ENCODE measurements at places on chromosomes 12 and 14.

- no peak for DNase-seq
Measured at GRCh38 chr12:54988402-54989054, 4.0 kb upstream of the TESPA1 start.

DNA sequence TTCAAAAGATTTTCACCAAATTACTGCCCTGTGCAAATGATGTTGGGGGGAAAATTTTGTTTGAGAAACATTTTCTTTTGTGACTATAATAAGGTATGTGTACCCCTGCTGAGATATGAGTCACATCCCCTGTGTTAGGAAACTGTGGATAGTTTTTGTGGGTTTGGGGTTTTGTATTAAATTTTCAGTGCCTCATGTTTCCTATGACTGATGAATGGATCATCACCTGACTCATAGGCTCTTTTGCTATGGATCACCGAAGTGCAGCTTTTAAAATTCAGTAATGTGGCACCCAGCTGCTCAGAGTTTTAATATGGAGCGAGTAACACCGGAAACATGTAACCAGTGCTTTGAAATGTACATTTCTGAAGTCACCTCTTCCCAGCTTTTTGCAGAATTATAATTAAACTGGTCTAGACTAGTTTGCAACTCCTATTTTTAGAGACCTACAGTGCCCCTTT lies 167.4 kb upstream of the HMGA2 start:
- no peak for DNase-seq

DNA sequence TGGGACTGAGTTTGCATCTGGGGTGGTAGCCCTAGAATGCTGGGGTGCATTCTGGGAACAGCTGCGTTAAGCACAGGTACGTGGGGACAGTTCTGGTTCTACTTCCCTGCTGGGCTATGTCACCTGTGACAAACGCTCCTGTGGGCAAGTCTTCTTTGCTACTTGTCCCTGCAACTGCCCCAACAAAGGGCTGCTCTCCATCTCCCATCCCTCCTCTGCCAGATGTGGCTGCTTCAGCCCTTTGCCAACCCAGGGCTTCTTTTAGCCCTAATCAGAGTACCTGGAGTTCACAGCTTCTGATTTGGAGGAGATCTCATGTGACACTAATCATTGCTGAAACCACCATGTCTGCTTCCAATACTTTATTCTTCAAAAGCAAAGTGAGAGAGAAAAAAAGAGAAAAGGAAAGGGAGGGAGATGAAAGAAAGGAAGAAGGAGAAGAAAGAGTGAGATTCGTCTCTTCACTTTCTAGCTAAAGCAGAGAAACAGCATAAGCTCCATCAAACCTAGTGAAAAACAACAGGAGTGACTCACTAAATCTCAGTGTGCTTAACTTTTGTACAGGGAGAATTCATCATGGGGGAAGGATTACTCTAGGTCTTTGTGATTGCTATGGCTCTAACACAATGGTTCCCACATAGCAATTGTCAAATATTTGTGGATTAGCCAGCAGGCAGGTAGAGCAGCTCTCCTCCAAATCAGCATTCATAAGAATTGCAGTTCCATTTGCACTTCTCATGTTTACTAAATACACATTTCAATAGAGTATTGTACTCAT lies 174.8 kb downstream of the LRIG3 start:
- DNase-seq: no peak

DNA sequence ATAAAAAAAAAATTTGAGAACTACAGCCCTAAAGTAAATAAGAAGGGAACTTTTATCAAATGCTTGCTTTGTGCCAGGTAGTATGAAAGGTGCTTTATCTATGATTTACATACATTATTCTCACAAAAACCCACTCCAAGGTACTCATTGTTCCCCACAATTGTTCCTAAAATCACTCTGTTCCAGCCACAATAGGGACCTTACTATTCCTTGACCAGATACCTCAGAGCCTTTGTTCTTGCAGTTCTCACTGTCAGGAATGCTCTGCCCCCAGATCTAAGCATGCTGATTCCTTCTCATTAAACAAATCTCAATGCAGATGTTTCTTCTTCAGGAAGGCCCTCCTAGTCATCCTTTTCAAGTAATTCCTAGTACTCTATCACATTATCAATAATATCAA lies 60.2 kb downstream of the PPP1R12A start:
- peak; percentile 16 for DNase-seq

GRCh38 chr12:127271776-127272175 lies 995.2 kb upstream of the TMEM132C start:
- no peak for DNase-seq

GRCh38 chr12:131220331-131220685 lies 266.6 kb downstream of the ADGRD1 start:
- DNase-seq: no peak

DNA sequence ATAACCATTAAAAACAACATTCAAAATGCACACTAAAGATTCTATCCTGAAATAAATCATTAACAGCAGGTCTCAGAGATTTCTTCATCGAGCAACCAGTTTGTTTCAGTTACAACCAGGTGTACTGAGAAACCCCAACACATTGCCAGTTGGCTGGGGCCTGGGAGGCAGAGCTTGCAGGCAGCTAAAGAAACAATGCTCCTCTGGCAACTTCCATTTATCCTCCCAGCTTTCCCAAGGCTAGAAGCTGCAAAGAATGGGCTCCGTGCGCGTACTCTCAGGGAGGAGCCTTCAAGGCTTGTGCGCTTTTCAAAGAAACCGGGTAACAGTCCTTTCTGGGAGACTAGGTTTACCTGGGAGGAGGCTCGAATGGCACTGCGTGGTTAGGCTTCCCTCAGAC lies 181.6 kb downstream of the MSRB3 start:
- no peak for DNase-seq

GRCh38 chr14:39456702-39457250 lies 24.5 kb upstream of the FBXO33 start:
- no peak for DNase-seq

DNA sequence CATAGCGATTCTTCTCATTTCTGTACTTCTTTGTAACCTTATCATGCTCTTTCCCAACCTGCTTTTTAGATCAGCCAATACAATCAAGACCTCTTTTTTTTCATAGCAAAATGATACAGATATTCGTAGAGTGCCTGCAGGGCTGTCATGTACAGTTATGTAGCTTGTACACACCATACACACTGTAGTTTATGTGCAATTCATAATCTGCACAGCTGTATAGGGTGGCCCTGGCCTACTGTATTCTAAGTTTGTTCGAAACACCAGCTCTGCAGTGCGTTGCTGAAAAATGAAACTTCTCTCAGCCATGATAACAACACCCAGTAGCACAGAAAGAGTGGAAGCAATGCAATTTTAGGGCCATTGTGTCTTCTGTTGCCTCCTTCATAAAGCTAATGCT lies 15.7 kb upstream of the PALS1 start:
- no peak for DNase-seq

DNA sequence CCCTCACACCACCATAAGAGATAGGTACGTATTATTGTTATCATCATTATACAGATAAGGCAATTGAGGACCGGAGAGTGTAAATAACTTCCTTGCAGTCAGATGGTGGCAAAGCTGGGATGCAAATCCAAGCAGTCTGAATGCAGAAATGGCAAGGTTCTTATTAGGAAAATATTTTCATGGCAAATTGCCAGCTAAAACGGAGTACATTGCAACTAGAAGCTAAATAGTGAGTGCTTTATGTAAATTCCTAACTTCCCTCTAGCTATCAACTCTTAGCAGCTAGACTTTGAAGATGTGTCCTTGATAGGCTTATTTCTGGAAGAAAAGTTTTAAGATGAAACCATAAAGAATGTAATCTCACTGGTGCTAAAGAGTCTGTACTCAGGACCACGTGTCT lies 323.9 kb upstream of the DIO2 start:
- no peak for DNase-seq

DNA sequence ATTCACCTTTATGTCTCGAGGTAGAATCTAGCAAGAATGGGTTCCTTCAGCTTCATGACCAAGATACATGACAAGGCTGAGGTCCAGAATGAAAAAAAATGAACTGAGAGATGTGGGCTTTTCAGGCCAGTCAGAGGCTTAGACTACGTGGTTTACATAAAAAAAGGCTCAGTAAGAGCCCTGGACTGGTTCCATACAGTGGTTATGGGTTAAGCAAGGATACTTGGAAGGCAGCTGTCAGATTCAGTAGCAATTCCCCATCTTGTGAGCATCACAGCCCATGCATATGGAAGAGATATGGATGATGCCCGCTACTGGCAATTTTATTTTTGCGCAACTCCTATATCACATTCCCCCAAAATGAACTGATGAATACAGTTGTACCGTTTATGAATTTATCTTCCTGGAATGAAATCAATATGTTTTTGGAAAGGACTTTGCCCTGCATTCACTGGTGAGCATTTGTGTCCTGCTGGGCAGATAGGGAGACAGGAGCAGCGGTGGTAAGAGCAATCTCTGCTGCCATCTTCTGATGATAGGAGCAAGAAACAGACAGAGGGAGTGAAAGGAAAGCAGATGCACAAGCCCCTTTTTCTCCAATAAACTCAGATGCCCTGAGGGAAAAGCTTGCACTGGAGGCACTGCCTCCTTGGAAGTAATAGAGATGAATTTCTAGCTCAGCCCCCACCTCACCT lies 280.4 kb downstream of the GALC start:
- no peak for DNase-seq

DNA sequence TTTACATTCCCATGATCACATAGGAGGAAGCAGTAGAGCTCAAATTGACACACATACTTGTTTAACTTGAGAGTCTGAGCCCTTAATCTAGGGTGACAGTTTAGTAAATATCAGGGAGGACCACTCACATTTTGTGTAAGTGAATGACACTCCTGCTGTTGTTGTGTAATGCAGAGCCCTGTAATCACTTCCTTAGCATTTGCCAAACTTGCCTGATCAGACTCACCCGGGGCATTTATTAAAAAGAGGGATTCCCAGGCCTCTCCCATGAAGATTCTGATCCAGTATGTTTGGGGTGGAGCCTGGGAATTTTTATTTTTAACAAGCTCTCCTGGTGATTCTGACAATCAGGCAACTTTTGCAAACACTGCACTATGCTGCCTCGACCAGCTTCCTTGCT lies 119.6 kb downstream of the NUAK1 start:
- no peak for DNase-seq

- DNase-seq: no peak
Measured at GRCh38 chr12:7557227-7557626, 53.6 kb upstream of the CD163 start.

- DNase-seq: no peak
Measured at GRCh38 chr12:109836916-109837315, 3.7 kb upstream of the TRPV4 start.

GRCh38 chr14:38394064-38394463 lies 138.2 kb upstream of the CLEC14A start:
- DNase-seq: no peak

- DNase-seq: no peak
Measured at GRCh38 chr14:65357113-65357512, 55.4 kb upstream of the FUT8 start.

DNA sequence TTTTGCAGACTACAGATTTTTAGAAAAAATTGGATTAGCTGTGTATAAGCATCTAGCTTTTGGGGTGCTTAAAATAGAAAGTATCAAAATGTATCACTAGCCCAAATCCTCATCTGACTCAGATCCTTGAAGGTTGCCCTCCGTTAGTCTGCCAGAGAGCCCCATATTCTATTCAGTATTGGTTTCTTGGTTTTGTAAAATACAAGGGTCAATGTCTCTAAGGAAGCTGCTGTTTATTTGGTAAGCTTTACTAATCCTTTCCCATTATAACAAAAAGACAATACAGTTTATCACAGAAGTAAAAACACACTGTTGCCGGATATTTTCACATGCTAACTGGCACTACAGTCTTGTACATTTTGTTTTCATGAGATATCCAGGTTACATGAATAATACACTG lies 92.8 kb upstream of the PTHLH start:
- no peak for DNase-seq

DNA sequence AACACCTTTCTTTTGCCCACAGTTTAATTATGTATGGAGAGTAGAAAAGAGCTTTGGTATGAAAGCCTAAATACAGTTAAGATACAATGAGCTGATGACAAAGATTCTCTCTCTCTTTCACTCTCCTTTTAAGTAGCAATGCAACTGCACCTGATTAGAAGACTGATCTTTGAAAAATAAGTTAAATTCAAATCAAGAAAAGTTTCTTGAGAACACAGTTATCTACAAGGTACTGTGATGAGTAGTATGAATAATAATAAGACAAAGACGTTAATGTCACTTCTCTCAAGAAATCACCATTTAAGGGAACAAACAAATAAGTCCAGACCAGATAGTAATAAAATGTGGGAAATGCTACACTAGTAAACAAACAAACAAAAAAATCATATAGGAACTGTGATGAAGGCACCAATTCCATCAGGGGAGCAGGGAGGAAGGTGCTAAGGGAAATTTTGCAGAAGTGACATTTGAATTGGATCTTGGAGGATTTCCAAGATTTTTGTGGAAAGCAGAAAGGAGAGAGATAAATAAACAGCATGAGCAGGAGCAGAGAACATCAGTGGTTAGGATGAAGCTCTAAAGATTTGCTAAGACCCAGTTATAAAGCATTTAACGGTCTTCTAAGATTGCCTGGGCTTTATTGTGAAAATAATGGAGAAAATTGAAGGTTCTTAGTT lies 65.2 kb upstream of the STK38L start:
- DNase-seq: no peak

DNA sequence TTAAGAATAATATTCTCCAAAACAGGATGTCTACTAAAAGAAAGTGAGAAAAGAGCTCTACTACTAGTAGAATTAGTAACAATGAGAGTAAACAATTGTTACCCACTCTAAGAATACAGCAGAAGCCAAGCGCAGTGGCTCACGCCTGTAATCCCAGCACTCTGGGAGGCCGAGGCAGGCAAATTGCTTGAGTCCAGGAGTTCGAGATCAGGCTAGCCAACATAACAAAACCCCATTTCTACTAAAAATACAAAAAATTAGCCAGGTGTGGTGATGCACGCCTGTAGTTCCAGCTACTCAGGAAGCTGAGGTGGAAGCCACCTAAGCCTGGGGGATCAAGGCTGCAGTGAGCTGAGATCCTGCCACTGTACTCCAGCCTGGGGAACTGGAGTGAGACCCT lies 4.7 kb downstream of the DNAJC14 start:
- DNase-seq: no peak

DNA sequence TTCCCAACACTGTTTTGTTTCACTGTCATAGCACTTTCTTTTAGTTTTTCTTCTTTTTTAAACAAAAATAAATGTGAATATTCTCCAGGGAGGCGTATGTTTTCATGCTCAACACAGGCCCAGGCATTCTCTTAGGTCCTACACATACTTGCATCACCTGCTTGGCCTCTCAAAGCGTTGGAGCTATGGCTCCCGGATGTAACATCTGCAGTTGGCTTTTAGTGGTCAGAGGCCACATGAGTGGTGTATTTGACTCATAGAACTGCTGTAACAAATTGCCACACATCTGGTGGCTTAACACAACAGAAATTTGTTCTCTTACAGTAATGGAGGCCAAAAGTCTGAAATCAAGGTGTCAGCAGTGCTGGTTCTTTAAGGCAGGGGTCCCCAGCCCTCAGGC lies 44.6 kb upstream of the VRK1 start:
- DNase-seq: no peak

DNA sequence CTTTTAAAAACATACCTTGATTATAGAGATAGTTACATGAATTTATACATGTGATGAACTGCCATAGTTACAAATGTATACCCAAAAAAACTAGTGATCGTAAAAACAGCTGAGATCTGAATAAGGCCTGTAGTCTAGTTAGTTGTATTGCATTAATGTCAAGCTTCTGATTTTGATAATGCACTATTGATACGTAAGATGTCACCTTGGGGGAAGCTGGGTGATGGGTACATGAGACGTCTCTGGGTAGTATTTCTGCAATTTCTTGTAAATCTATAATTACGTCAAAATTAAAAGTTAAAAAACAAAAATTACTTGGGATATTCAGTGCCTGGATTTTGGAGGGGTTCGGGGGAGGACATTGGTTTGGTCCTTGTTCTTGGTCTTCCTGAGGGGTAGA lies 144.4 kb downstream of the SAMD4A start:
- DNase-seq: no peak

Data from iPS DF 6.9 (cell line).